ENCODE measurements at places on chromosomes 16 and 17.
A peak's percentile ranks its signal among the peaks of the same experiment; 100 is the strongest.

DNA sequence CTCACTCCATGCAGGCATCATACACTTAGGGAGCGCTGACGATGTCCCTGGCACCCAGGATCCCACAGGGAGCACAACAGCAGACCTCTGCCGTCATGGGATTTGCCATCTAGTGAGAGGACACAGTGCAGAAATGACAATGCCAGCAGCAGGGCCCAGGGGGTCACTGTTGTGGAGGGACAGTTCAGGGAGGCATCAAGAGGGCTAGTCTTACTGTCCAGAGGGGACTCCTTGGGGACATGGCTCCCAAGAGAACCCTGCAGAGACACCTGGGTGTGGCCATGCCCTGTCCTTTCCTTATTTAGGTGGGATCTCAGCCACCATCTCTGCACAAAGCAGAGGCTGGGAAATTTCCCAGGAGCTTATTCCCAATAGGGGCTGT is 73.7 kb downstream of the CRISPLD2 start:
- DNase-seq, result no peak

DNA sequence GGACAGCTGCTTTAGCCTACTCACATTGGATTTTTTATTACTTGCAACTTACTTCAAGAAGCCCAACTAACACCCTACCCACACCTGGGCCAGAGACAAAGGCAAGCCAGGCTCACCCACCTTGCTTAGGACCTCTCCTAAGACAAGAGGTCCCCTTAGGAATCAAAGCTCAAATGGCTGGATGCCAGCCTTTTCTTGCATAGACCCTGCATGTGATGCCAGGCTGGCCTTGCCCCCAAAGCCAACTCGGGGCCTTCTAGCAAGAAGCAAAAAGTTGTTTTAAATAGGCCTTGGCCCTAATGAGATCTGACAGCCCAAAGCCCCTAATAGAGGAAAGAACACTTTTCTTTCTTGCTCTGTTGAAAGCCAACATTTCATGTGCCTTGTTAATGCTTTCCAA is 20.7 kb downstream of the GPRC5B start:
- no peak for DNase-seq

DNA sequence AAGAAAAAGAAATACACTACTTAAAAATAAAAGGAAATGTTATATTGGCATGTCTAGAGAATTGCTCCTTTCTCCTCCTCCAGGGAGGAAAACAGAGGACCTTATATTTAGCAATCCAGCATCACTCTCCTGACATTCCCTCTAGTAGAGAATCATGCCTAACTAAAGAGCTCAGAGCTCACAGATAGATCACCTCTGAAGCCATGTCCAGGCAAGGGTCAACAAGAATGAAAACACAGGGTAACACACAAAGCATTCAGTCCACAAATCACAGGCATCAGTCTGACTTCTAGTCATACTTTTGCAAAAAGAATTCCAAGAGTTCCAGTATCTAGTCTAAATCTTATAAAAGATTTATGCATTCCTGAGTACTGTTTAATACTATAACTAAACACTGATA is 4.4 kb upstream of the HASPIN start:
- DNase-seq, result no peak

DNA sequence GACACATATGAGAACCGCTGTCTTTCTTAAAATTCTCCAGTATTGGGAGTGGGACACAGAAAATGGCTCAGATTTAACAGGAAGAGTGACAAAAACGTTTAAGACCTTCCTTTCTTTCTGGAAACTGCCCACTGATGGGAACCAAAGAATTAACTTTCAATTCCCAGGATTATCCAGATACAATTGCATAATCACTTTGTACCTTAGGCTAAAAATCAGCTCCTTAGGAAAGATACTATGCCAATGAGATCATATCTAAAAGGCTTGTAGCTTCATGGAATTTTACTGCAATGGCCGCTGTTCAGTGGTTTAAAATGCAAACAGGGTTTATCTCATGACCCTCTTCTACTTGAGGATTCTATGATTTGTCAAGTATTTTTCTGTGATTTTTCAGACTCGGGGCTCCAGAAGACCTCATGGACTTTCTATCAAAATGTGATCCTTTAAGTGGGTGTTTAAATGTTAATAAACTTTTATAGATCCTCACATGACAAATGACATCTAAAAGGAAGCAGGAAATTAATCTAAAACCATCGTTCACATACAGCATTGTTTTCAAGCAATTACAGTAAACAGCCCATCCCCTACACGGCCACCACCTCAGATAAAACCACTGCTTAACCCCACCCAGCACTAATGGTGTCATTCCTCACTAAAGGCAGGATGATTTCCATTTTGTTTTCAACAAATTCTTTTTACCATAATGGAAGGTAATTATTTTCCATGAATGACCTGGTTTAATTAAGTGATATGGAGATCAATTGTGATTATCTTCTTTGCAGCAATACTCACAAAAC is 31.6 kb upstream of the ERN1 start:
- DNase-seq, result no peak

GRCh38 chr17:31294231-31294630 is 2.8 kb downstream of the OMG start:
- DNase-seq, result no peak

DNA sequence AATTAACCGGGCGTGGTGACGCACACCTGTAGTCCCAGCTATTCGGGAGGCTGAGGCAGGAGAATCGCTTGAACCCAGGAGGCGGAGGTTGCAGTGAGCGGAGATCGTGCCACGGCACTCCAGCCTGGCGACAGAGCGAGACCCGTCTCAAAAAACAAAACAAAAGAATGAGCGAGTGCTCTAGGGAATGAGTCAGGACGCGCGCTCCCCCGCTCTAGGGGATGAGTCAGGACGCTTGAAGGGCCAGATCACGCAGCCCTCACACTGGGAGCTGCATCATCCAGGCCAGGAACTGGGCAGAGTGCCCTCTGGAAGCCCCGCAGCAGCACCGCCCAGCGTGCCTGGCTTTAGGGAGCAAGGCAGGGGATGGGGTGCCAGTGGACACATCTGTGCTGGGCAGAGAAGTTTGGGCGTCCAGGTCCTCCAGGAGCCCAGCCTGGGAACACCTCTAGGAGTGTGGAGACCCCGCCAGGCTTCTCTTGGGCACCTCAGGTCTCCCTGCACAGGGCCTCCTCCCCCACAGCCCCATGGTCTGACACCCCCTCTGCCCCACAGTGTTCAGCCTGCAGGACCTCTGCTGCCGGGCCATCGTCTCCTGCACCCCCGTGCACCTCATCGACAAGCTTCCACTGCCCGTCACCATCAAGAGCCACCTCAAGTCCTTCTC is 3.9 kb upstream of the WFIKKN1 start:
- no peak for DNase-seq

GRCh38 chr17:38326996-38327792 is 16.6 kb downstream of the GPR179 start:
- DNase-seq, result peak; percentile 64

- DNase-seq, result no peak
Observed at GRCh38 chr16:56534847-56535383, 15.1 kb upstream of the BBS2 start.

- no peak for DNase-seq
Observed at GRCh38 chr17:50661795-50662391, 27.2 kb downstream of the ABCC3 start.

DNA sequence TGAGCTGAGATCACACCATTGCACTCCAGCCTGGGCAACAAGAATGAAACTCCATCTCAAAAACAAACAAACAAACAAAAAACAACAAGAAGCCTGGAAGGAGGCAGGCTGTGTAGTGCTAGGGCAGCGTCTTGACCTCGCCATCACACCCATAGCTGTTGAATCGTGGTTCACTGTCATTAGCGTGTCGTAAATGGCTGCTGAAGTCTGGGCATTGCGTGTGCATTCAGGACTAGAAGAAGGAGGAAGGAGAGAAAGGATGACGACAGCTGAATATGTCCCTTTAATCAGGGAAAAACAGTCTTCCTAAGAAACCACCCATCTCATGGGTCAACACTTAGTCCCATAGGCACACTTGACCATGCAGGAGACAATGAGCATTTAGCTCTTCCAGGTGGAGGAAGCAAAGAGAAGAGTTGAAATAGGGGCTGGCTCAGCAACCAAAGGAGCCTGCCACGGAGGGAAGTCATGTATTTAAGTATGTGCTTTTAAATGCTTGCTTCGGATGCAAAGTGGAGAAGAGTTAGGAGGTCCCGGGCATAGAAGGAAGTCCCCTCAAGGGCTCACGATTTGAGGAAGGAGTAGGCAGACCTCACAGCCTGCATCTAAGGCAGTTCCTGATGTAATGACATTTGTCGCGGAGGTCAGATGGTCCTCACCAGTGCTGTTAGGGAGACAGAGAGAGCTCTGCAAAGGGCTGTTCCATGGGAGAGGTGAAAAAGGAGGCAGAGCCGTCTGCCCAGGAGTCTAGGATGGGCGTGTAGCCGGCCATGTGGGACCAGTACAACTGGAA is 8.8 kb downstream of the PRSS22 start:
- DNase-seq, result no peak

- peak; percentile 73 for DNase-seq
Observed at GRCh38 chr17:75738218-75738802, 17.1 kb downstream of the ITGB4 start.

DNA sequence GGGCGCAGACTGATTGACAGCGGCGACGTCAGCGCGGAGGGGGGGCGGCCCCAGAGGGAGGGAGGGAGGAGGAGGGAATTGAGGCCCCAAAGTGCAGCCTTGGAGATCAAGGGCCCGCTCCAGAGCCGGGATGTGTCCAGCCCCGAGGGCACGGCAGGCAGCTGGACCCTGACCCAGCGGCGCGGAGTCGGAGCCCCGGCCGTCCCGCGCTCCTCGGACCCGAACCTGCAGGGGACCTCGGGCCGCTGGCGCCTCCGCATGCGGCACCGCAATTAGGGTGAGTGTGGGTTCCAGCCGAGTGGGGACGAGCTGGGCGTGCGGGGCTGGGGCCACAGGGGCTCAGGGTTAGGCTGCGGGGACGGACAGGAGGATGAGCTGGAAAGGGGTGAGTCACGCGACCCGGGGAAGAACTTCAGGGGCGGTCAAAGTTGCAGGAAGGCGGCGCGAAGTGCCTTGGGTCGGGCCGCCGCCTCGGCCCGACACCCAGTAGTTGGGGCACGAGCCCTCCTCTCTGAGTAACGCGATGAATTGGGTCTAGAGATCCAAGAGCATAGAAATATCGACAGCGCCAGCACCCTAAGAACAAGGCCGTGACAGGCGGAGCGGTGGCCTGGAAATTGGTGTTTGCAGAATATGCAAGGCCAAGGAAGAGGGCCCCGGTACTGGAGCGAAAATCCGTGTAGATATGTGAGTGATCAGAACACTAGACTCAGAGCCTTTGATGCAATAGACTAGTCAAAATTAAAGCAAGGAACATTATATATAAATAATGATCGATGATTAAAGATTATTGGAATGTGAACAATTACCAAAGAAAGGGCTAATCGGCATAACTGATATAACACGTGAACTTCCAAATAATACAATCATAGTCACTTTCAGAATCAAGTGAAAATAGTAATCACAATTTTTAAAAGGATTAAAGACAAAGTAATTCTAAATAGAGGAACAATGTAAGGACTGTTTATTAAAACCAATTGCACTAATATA is at the start of gene TBX4:
Gene TBX4 (plus strand): TSS at position 122 of the 990 bp plus-strand sequence. CDS start 4,069 bp downstream, outside the sequence.
- no peak for DNase-seq

GRCh38 chr16:11476676-11477075 is 110.0 kb downstream of the LITAF start:
- DNase-seq, result no peak

DNA sequence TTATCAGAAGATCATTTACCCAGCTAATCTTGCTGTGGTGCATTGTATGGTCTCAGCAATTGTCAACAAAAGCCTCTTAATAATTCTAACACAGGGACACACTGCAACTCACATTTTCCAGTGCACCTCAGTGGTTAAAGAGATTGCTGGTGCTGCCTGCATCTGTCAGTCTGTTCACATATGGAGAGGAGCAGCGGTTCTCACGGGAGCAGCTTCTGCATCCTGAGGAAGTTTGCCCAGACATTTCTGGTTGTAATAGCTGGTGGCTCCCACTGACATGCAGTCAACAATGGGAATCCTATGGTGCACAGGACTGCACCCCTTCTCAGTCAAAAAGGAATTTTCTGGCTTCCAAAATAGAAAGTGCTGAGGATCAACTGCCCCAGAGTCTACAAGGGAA is 7.8 kb downstream of the GGA2 start:
- DNase-seq, result no peak

- DNase-seq, result no peak
Observed at GRCh38 chr16:87583453-87584131, 18.7 kb upstream of the JPH3 start.

DNA sequence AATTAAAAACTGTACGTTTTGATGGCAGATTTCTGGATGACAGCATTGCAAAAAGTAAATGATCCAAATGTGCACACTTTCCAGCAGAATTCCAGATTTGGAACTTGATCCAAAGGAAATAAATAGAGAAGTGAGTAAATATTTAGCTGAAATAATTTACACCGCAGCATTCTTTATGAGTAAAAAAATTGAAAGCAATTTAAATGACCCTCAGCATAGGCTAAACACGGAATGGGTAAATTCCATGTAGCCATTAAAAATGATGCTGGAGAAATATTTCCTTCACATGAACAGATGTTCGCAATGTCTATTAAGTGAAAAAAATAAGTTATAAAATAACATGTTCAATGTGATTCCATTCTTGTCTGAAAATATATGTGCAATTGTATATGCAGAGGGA is 424.8 kb downstream of the HS3ST3B1 start:
- no peak for DNase-seq

- DNase-seq, result no peak
Observed at GRCh38 chr17:67276075-67276474, 31.1 kb upstream of the HELZ start.

GRCh38 chr16:12347365-12347764 is 370.8 kb downstream of the SNX29 start:
- DNase-seq, result no peak

GRCh38 chr17:78999947-79000395 is 9.6 kb downstream of the CANT1 start:
- DNase-seq, result peak; percentile 32

- DNase-seq, result no peak
Observed at GRCh38 chr17:57869617-57870282, 19.9 kb upstream of the MRPS23 start.

DNA sequence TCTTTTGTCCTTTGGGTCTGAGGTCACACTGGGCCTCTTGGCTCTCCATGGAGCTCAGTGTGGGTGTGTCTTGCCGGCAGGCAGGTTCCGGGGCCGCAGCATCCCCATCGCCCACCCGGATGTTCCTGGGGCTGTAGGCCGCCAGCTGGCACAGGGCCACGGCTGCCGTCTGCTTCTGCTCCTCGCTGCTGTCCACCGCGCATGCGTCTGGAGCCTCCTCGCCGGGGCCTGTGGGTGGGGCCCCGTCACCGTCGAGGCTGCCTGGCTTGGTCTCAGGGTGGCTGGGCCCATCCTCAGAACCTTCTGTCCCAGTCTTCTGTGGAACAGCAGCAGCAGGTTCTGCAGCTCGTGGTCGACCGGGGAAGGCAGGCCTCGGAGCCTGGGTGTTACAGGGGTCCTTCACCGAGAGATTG is 9.6 kb downstream of the ZNF750 start:
- no peak for DNase-seq

GRCh38 chr17:39867880-39868553 is at the start of gene ZPBP2:
TSS of gene ZPBP2 (plus strand) at chr17:39868202. CDS start at chr17:39868355, 153 bp downstream.
- DNase-seq, result no peak

Measured in sciatic nerve (tissue), 2 donors.